ENCODE measurements at places on chromosomes 6 and 20. TPM values are rescaled to one million over a fixed set of nuclear protein-coding genes. Genes with fewer than 3 reads are reported as not detected.

Gene OR2J3
- not detected for total RNA-seq

Gene DACT2
- total RNA-seq, result not detected

Gene LRRN4
- not detected for total RNA-seq

Gene PCIF1
- total RNA-seq, result 33.0 TPM

Gene ARMH2
- not detected for total RNA-seq

Gene RAET1L
- not detected for total RNA-seq

Gene SAMD3
- total RNA-seq, result 3.8 TPM

Gene PROKR2
- total RNA-seq, result not detected

Gene COL21A1
- not detected for total RNA-seq

All from activated CD4-positive, alpha-beta memory T cell treated with anti-CD3 and anti-CD28 coated beads for 36 hours (primary cell).